Hematopoietic multipotent progenitor cell treated with erythropoietin and hydrocortisone succinate and interleukin-3 and kit ligand, for 4 days (in vitro differentiated cells): ENCODE measurements at places on chromosomes 2 and 18.

- DNase-seq: no peak
Measured at GRCh38 chr2:204321910-204322751, 223.1 kb upstream of the PARD3B start.

DNA sequence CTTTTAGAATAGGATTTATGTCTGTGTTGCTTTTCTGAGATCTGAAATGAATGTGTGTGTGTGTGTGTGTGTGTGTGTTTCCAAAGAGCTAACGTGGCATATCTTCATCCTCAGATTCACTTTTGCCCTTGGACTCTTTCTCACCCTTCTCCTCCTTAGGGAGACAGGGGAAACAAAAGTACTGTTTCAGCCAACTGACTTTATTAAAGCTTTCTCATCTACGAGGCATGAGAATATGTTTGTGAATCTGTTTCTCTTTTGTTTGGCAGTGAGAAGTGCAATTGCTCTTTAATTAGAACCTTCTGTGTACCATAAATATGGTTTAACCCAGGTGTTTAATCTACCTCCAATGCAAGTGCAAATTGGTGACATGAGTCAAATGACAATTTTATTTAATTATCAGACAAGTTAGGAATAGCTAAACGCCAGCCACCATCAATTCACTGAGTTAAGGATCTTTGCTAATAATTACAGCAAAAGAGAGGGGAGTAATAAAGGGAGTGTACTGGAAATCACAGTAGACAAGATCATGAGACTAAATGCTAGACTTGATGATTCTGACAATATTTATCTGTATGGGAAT, 186.4 kb upstream of the COL3A1 start:
- DNase-seq: no peak

DNA sequence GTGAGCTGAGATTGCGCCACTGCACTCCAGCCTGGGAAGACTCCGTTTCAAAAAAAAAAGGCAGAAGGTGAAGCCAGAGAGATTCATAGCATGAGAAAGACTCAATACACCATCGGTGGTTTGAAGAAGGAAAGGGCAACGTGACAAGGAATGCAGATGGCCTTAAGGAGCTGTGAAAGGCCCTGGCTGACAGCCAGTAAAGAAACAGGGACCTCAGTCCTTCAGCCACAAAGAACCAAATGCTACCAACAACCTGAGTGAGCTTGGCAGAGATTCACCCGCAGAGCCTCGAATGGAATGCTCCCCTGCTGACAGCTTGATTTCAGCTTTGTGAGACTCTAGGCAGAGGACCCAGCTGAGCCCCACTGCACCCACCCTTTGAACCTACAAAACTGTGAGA, 154.9 kb upstream of the NDUFV2 start:
- no peak for DNase-seq

DNA sequence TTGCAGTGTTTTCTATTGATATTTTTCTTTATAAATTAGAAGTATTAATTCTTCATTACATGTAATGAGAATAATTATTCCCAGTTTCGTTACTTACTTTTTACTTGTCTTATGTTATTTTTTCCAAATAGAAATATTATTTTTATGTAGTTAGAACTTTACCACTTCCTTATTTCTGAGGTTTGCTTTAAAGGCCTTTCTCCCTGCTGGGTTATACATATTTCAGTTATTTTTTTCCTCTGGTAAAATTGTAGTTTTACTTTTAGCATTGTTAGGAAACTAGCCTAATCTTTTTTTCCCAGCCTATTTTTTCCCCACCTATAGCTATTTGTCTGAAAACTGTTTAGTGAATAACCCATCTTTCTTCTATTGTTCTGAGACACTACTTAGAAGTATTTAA, 17.1 kb downstream of the RNF144A start:
- peak; percentile 59 for DNase-seq

DNA sequence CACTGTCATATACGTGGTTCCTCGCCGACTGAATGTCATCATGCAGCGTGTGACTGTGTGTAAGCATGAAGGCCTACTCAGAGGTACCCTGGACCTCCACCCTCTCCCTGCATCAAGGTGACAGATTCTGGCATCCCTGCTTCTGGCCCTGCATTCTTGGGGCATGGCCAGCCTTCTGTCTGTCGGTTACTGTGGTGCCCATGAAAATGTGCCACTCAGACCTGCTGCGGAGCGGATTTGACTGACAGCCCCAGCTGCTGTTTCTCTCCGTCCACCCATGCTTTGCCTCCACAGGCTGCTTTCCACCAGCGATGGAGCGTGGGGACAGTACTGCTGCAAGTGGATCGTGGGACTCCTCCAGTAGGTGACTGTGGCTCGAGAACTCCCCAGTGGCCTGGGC, 9.6 kb downstream of the TMEM177 start:
- no peak for DNase-seq

GRCh38 chr2:219509780-219510511, 4.3 kb upstream of the ASIC4 start:
- DNase-seq: peak; percentile 97

DNA sequence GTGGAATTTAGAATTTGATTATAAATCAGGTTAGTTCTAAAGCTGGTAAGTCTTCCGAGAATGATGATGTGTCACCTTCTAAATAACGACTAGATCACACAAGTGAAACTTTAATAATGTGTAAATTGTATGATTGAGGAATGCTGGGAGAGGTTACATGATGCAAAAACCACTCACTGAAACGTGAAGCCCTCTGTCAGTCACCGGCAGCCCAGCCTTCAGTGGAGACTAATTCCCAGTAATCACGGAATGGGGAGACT, 45.9 kb upstream of the ROCK2 start:
- no peak for DNase-seq

GRCh38 chr18:3172097-3172496, 47.7 kb downstream of the MYOM1 start:
- no peak for DNase-seq
